ENCODE measurements at places on chromosomes 12 and 14. TPM values are rescaled to one million over a fixed set of nuclear protein-coding genes. Genes with fewer than 3 reads are reported as not detected.

Gene INHBC
- total RNA-seq, result 0.19 TPM

Gene NEDD8
- 96.8 TPM for total RNA-seq

Gene MIA2
- 26.1 TPM for total RNA-seq

GRCh38 chr12:56930241-56930640 lies 4.0 kb downstream of the SDR9C7 start:
- DNase-seq, result no peak

- DNase-seq, result no peak
Observed at GRCh38 chr12:18849080-18849479, 111.2 kb downstream of the CAPZA3 start.

DNA sequence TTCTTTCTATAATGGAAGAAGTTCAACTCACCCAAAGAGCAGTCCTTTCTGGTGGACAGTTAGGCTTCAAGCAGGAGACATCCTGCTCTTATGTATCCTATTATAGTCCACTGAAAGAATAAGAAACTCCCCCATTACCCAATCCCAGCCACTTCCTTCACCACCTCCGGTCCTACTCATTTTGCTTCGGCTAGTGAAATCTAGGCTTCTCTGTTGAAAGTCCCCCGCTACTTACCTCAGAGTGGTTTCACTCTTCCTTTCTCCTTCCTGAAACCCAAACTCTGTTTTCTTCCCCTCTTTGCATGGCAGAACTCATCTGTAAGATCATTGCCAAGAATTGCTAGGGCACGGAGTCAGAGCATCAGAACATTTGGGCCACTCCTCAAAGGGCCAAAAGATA lies at the start of gene GPR84:
TSS of gene GPR84 (minus strand) at position 74 of the 400 bp plus-strand sequence. CDS start 635 bp downstream, outside the sequence.
- no peak for DNase-seq

GRCh38 chr14:51180577-51180976 lies 59.5 kb upstream of the TMX1 start:
- no peak for DNase-seq

GRCh38 chr12:91877022-91877421 lies 268.6 kb downstream of the BTG1 start:
- DNase-seq, result peak; percentile 56

DNA sequence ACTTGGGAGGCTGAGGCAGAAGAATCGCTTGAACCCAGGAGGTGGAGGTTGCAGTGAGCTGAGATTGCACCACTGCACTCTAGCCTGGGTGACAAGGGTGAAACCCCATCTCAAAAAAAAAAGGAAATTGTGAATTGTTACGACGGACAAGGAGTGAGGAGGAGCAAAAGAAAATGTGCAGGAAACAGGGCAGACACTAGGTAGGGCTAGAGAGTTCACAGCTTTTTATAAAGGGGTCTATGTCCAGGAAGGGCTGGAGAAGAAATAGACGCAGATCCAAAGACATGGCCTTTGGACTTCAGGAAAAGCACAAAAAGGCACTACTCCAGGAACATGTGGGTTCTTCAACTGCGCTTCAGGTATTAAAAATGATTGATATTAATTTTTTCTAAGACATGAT lies 34.4 kb downstream of the ATG14 start:
- DNase-seq, result no peak

DNA sequence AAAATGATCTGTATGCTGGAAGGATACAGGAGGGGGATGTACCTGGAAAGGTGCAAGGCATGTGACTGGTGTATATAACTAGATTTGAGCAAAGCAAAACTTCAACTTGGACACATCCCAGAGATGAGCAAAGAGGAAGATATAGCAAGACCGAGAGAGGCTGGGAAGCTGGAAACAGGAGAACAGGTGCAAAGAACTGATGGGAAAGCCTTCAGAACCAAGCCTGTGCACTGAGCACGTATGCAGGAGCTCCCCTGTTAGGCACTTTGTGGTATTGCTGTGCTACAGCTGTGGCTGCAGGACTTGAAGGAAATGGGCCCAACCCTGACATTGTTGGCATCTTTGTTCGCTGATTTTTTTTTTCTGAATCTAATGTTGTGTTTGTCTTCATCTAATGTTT lies 120.7 kb upstream of the PWP1 start:
- no peak for DNase-seq

GRCh38 chr12:16076970-16077522 lies 165.9 kb downstream of the DERA start:
- DNase-seq, result no peak

GRCh38 chr14:68398370-68398769 lies 394.5 kb downstream of the ZFP36L1 start:
- DNase-seq, result no peak

DNA sequence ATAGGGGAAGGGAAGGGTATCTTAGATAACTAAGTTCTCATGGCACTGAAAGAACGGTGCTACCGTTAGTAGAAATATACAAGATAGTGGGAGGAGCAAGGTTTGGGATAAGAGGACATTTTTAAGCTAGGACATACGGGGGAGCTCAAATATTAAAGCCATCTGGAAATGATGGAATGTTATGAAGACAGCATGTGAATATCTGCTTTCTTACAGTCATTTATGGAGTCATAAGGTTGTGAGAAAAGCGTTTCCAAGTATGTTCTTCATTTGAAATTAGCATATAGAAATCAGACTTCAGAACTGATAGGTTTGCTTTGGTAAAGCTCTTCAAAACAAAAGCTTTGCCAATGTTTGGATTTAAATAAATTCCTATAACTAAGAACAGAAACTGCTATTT lies 62.3 kb downstream of the OTOGL start:
- no peak for DNase-seq
